Stimulated activated CD4-positive, alpha-beta T cell treated with anti-CD3 and anti-CD28 coated beads, TNF-alpha, amount 100 ng/mL, for 24 hours (primary cell): ENCODE measurements at places on chromosomes 2 and 18.

- DNase-seq = no peak
These were observed 147.8 kb downstream of the UBE2E3 start for GRCh38 chr2:181128199-181128598.

DNA sequence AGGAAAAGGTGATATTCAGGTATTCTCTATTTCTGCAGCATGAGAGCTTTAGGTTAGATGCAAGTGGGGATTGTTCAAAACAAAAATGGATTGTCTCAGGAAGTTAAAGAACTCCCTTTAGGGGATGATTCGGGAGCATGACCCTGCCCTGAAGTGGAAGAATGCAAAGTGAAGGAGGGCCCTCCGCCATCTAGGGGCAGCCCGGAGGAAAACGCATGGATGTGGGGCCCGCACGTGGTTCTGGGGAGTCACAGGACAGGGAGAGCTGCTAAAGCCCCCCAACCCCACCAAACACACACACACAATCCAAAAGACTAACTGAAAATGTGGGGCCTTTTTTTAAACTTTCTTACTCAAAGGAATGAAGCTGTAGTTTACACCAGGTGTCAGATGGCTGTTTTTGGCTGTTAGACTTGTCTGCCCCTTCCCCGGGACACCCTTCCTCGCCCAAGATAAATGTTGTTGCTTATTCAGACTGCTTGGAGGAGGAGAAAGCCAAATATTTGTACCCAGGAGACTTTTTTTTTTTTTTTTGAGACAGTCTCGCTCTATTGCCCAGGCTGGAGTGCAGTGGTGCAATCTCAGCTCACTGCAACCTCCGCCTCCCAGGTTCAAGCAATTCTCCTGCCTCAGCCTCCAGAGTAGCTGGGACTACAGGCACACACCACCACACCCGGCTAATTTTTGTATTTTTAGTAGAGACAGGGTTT is 78.8 kb downstream of the HNRNPLL start:
- DNase-seq = no peak

DNA sequence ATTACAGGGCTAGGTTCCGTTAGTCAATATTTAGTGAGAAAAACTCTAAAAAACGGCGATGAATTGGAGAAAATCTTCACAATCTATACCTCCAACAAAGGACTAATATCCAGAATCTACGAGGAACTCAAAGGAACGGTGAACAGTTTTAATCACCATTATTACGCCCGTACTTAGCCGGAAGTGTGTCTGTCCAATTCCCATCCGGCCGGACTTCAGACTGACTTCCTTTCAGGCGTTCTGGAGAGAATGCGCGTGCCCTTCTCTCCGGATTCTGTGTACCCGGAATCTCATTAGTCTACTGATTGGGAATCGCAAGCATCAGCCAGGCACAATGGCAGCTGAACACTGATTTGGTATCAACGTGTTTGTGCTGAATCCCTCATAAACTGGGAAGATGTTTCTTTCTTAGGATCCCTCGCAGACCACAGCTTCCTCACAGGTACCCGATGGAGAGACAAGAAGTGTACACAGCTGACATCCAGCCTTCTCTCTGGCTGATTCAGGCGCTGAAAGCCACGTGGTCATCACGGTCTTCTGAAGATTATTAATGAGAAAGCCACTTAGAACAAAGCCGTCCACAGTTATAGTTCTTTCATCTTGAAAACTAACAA is 239.9 kb downstream of the ZNF516 start:
- DNase-seq = no peak

GRCh38 chr2:224846686-224847085 is 130.5 kb upstream of the CCDC195 start:
- no peak for DNase-seq

DNA sequence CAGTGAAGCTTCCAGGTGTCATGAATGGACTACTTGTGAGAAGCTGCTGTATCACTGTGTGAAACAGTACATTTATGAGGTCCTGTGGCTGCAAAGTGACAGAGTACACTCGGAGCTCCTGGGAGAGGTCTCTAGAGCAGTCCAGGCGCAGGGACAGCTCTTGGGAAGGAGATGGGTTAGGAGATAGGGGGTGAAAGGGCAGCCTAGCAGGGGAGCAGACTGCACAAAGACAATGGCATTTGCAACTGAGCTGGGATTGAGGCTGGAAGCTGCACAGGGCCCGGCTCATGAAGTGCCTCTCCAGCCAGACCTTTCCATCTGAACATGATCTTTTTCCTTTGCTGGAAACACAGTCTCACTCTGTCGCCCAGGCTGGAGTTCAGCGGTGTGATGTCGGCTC is 83.6 kb downstream of the RHOB start:
- DNase-seq = no peak

- DNase-seq = no peak
These were observed 438.9 kb upstream of the SOX11 start for GRCh38 chr2:5253263-5253662.

DNA sequence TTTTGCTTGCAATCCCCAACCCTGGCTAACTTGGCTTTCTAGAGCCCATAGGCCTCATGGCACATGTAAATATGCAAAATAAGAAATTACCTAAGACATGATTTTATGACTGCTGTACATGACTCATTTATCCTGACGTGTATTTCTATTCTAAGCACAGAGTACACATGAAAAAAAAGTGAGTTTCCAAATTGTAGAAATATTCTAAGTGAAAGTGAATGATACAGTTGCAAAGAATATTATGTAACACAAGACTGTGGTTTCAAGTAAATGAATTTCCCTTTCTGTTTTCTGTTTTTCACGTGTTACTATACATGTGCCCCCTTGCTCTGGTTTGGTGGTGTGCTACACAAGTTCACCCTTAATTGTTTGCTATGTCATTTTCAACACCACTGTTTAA is 162.4 kb downstream of the LRP1B start:
- no peak for DNase-seq

GRCh38 chr2:36710858-36711515 is 14.5 kb downstream of the VIT start:
- DNase-seq = no peak

- no peak for DNase-seq
These were observed 14.8 kb downstream of the KLHL29 start for GRCh38 chr2:23399674-23400261.
